Thoracic aorta endothelial cell (primary cell): ENCODE measurements at places on chromosomes 6 and 20. TPM values are rescaled to one million over a fixed set of nuclear protein-coding genes. Genes with fewer than 3 reads are reported as not detected.

The PXDC1 gene
- 50.6 and 81.1 TPM in 2 replicates for total RNA-seq

The ULBP3 gene
- 19.4 and 24.5 TPM in 2 replicates for total RNA-seq

The FUT9 gene
- not detected in 2 replicates for total RNA-seq

The CSE1L gene
- total RNA-seq: 278 and 308 TPM in 2 replicates

The MRAP2 gene
- total RNA-seq: 4.3 and 10.8 TPM in 2 replicates

The HLA-DQB2 gene
- total RNA-seq: 0.07 TPM in 1 of 2 replicates, not detected in the other

The EYA4 gene
- under 0.01 TPM in 1 of 2 replicates, not detected in the other for total RNA-seq

The C20orf202 gene
- not detected in 2 replicates for total RNA-seq

The CCM2L gene
- total RNA-seq: 5.5 and 10.0 TPM in 2 replicates

The BPIFA1 gene
- total RNA-seq: not detected in 2 replicates

The HLA-DQB1 gene
- not detected in 2 replicates for total RNA-seq

The CLPSL1 gene
- not detected in 2 replicates for total RNA-seq

The RAB44 gene
- total RNA-seq: under 0.01 TPM in 1 of 2 replicates, not detected in the other

The PPP1R16B gene
- 78.5 and 93.3 TPM in 2 replicates for total RNA-seq

The TAGAP gene
- not detected in 2 replicates for total RNA-seq

The ACTL10 gene
- 2.5 and 2.7 TPM in 2 replicates for total RNA-seq

The EPPIN gene
- not detected in 2 replicates for total RNA-seq

The RAET1G gene
- total RNA-seq: 0.27 and 0.43 TPM in 2 replicates

The ANKRD66 gene
- total RNA-seq: not detected in 2 replicates

The CRISP3 gene
- not detected in 2 replicates for total RNA-seq

The RNF217 gene
- 29.0 and 36.6 TPM in 2 replicates for total RNA-seq

The CCN6 gene
- total RNA-seq: not detected in 2 replicates

The RPRD1B gene
- total RNA-seq: 26.2 and 29.8 TPM in 2 replicates

The DEFB118 gene
- not detected in 2 replicates for total RNA-seq

The BTN1A1 gene
- not detected in 2 replicates for total RNA-seq

The BPIFB1 gene
- total RNA-seq: not detected in 2 replicates

The DZANK1 gene
- total RNA-seq: 0.93 and 1.2 TPM in 2 replicates

The HSPA12B gene
- 5.2 and 23.8 TPM in 2 replicates for total RNA-seq

The MUCL3 gene
- total RNA-seq: not detected in 2 replicates

The ZC2HC1B gene
- total RNA-seq: not detected in 2 replicates

The HLA-DOA gene
- total RNA-seq: under 0.01 TPM in 1 of 2 replicates, not detected in the other

The FAM209B gene
- total RNA-seq: not detected in 2 replicates

The FILIP1 gene
- total RNA-seq: 6.5 and 7.9 TPM in 2 replicates

The ENPP4 gene
- 17.0 and 25.8 TPM in 2 replicates for total RNA-seq

The BMP6 gene
- total RNA-seq: 203 and 233 TPM in 2 replicates

The DTD1 gene
- total RNA-seq: 68.9 and 82.0 TPM in 2 replicates

The RAET1L gene
- total RNA-seq: not detected in 2 replicates

The EPB41L1 gene
- total RNA-seq: 8.1 and 9.0 TPM in 2 replicates

The KIZ gene
- 7.5 and 7.6 TPM in 2 replicates for total RNA-seq

The TMC2 gene
- not detected in 2 replicates for total RNA-seq

The PLN gene
- not detected in 2 replicates for total RNA-seq

The RNF5 gene
- total RNA-seq: 28.9 and 42.6 TPM in 2 replicates

The HLA-DQA2 gene
- total RNA-seq: not detected in 2 replicates

The C6orf118 gene
- not detected in 2 replicates for total RNA-seq

The WFDC12 gene
- total RNA-seq: not detected in 2 replicates

The BMP2 gene
- 41.5 and 44.6 TPM in 2 replicates for total RNA-seq

The CST1 gene
- total RNA-seq: 0.27 TPM in 1 of 2 replicates, not detected in the other

The GJA1 gene
- total RNA-seq: 394 and 527 TPM in 2 replicates

The RFX6 gene
- not detected in 2 replicates for total RNA-seq

The BMP7 gene
- total RNA-seq: not detected in 2 replicates

The SRSF12 gene
- under 0.01 and 0.36 TPM in 2 replicates for total RNA-seq

The SNAP25 gene
- total RNA-seq: not detected in 2 replicates
